Ureter (tissue), 1 donor: ENCODE measurements at places on chromosomes 16 and 17.
A peak's percentile ranks its signal among the peaks of the same experiment; 100 is the strongest.

GRCh38 chr17:80029258-80029974, 6.3 kb downstream of the TBC1D16 start:
- peak; percentile 85 for DNase-seq

GRCh38 chr17:61874075-61874474, 10.7 kb upstream of the BRIP1 start:
- no peak for DNase-seq

DNA sequence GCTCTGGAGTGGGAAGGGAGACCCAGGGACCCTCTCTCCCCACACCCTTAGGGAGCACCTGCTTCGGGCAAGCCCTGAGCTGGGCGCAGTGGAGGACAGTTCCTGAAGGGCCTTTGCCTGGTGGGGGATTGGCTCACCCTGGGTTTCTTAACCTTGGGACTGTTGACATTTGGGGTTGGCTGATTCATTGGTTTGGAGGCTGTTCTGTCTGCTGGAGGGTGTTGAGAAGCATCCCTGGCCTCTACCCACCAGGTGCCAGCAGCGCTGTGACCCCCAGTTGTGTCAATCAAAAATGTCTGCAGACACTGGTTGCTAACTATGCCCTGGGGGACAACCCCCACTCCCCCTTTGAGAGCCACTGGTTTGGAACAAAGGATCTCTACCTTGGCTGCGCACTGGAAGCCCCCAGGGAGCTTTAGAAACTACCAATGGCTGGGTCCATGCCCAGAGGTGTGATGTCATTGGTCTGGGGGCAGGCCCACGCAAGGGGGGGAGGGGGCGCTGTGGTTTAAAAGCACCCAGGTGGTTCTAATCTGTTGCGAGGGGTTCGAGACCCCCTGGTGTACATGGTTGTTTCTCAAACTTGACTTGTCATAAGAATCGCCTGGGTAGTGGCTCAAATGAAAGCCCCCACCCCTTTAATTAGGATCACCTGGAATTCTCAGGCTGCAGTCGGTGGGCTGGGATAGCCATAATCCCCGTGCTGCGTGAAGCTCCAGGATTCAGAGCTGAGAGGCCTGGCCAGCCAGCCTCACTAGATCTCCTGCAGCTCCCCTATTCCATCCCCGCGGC, 151.9 kb upstream of the GSE1 start:
- DNase-seq, result no peak

GRCh38 chr17:73091770-73092522, 542 bp downstream of the SLC39A11 start:
- DNase-seq, result peak; percentile 45

DNA sequence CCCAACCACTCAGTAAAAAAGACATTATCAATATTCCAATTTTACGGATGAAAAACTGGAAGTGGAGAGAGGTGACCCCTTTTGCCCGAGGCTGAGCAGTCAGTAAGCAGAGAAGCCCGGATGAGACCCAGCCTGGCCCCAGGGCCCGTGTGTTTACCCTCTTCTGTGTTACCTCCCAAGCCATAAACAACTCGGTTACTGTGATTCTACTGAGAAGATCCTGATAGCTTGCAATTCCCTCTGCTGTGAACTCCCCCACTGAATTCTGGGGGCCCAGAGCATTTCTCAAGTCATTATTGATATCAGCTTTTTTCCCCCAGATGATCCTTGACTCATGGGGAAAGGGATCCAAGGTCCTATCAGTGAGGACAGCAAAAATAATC, 482.6 kb upstream of the ERCC4 start:
- DNase-seq, result no peak

DNA sequence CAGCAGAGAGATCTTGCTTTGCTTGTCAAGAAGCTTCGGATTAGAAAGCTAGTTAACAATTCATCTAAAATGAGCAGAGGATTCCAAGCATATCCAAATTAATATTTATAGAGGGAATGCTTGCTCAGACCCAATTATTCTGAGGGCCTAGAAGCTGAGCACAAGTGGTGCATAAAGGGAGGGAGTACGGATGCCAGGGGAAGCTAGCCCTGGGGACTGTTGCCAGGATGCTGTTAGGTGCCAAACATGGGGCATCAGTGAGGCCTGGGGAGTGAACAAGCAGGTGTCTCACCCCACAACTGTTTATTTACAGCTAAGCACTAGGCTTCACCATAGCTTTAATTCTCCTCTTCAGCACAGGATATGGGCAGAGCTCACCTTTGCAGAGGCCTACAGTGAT, 684.1 kb upstream of the C16orf82 start:
- DNase-seq, result no peak

DNA sequence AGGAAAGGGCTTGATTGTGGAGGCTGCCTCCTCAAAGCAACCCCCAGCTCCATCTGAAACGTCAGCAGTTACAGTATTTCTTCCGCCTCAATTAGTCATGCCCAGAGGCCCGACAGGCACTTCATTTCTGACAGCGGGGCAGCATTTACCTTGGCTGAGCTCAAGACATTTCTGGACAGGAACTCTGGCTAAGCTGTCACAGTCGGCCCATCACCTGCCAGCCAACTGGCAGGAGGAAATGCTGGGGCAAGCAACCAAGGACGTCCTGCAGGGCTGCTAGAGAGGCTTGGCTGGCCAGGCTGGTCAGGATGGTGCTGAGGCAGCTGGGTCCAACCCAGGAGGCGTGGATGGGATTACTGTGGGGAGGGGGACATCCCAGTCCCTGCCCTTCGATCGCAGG, 27.8 kb downstream of the PLXDC1 start:
- no peak for DNase-seq

DNA sequence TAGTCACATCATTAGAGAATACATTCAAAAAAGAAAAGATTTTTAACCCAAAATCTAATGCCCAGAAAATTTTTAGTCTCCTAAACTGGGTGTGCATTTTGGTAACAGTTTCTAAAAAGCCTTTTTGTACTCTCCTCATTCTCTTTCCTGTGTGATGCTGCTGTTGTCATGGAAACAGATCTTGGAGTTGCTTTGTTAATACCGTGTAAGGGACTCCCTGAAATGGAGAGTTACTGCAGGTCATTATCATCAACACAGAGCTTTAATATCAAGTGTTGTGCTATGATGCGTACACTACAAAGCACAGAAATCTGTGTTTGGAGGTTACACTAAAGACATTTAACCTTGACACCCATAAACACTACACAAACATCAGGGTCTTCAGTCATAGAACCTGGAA, 216.3 kb downstream of the PRKCA start:
- DNase-seq, result no peak

DNA sequence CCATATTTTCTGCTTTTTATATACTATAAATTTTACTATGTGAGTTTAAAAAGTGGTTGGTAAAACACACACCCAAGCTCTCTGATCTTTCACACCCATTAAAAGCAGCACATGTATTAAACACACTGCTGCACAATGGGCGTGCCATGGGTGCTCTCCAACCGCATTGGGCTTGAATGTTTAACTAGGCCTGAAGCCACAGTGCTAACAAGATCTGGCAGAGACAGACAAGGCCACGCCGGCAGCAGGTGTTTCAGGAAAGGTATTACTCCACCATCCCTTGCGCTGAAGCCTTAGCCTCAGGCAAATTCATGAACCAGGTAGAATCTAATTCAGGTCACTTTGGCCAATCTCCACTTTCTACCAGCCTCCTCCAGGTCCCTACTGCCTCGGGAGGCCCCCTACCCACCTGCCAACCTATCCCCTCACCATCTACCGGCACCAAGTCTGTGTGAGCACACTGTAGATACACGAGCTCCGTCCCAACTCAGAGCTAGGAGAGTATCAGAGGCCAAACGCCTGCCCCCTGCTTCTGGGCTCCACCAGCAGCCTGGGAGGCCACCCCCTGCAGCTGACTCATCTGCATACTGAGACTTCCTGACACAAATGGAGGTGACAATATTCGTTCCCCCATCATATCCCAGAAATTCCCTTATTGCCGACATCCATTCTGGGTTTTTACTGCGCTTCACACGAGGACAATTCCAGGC, 95.0 kb downstream of the ADCY9 start:
- peak; percentile 82 for DNase-seq

DNA sequence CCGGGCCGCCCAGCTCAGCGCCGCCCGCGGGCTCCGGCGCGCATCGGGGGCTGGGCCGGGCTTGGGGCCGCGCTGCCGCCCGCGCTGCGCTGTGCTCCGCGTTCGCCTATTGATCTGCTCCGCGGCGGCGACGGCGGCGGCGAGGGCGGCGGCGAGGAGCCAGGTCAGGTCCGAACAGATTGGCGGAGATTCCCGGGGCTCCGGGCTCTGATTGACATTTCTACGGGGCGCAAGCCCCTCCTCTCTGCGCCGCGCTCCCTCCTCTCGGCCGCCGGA, 559 bp downstream of the IRX3 start:
- no peak for DNase-seq

GRCh38 chr17:76345377-76345974, 8.2 kb downstream of the PRPSAP1 start:
- no peak for DNase-seq

- DNase-seq, result no peak
These were observed 204.9 kb upstream of the KCNJ16 start for GRCh38 chr17:69870091-69870530.
